NCI-H510A treated with DMSO at 0.1 percent for 48 hours (cell line): ENCODE measurements at places on chromosomes 1 and 21.

- DNase-seq: peak; percentile 24
These were observed 207.1 kb downstream of the NUF2 start for GRCh38 chr1:163528710-163529348.

GRCh38 chr1:112304126-112304525, 91.9 kb upstream of the CTTNBP2NL start:
- DNase-seq: no peak

GRCh38 chr1:39901714-39902459, at the start of gene MYCL:
Gene MYCL, minus strand, starts transcription at chr1:39901917. Its CDS starts 483 bp downstream, at chr1:39901434.
- peak; percentile 100 for DNase-seq

DNA sequence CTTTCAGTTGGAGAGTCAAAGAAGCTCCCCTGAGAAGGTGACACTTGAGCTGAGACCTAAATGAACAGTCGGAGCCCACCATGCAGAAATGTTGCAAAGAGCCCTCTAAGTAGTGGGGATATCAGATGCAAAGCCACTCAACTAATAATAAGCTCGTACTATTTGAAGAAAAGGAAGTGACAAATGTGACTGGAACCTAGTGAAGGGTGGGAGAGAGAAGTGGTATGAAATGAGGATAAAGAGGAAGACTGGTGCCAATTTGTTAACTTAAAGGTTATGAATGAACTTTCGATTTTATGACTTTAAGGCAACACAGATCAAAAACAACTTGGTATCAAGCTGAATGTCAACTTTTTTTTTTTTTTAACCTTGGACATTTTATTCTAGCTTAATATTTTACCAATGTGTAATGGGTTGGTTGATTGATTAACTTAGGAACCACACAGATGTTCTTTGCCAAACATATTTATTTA, 14.7 kb downstream of the LYPLAL1 start:
- no peak for DNase-seq

DNA sequence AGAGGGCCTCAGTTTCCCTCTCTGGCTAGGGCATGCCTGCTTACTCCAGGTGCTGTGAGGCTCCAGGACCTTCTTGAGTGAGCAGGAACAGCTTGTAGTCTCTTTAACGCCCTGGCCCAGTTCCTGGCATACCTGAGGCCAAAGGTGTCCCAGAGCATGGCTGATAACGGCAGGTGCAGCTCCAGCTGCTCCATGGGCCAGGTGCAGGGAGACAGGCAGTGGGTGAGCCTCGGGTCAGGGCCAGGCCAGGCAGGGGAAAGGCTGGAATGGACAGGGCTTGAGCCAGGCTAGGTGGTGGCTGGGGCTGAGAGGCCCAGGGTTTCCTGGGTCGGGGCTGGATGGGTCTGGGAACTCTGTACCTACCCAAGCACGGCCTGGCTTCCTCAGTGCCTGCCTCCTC, 18.3 kb downstream of the EDN2 start:
- DNase-seq: peak; percentile 76

GRCh38 chr1:64392109-64392508, 77.8 kb upstream of the CACHD1 start:
- DNase-seq: no peak

DNA sequence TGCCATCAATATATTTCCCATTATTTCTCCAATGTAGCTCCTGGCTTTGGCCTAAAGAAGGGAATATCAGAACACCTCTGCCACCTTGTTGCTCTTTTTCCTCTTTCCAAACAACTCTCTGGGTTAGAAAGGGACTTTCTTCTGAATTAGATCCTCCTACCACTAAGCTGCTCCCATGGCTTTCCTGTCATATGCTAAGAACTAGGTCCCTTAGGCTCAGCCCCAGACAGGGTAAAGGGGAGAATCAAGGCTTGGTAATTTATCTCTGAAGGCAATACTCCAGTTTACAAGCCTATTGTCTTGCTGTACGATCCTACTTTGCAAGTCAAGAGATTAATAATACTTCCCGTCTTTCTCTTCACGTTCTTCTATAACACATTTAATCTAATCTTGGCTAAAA, 373.2 kb upstream of the DAB1 start:
- no peak for DNase-seq

DNA sequence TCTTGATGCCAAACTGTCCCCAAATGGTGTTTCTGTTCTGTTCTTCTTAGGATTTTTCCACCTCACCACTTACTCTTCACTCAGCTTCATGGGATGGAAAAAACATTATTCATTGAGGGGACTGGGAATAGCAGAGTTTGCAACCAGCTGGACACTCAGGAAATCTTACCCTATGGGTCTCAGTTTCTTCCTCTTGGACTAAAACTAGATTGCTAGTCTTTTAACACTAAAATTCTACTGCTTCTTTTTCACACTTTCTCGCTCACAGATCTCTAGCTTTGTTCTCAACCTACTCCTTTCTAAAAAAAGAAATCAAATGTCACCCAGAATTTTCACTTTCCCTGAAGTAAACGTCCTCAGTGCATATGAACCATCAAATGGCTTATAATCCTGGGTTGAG, 4.8 kb downstream of the KMO start:
- no peak for DNase-seq
